ENCODE measurements at places on chromosomes 5 and 9.

- peaks cover 3% of the 10 kb centered on the region for H3K4me1 ChIP-seq
- peak; percentile 53 for DNase-seq
- no peak overlapping the region for H3K4me3 ChIP-seq
- H3K36me3 ChIP-seq, result no peaks in the 10 kb centered on the region
These were observed 58.2 kb downstream of the ZNF618 start for GRCh38 chr9:113934167-113934828.

DNA sequence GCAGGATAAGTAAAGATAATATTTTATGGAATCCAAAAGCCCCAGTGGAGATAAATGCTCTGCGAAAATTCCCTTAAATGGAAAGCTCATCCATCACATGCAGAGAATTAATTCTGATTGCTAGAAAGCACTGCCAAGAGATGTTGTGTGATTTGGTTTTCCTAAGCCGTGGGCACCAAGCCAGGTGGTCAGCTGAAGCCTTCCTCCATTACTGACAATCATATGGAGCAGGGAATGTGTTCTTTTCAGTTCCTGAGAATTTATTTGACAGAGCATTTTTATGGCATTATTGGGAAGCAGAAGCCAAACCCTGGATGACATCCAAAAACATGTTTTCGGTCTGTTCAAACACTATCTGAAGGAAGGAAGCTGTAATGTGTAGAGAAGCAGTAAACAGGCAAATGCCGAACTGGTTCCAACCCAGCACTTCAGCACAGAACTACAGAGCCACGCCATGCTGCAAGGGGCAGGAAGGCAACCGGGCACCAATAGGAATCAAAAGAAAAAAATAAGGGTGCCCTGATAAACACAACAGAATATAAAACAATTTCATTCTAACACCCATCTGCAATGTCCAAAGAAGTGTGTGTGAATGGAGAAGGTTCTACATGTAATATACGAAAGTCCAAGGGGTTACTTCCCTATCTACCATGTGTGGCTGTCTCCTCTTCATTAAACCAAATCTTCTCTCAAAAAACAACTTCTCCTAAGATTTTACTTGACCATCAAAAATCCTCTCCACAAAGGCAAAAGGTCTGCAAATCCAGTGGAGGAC, 12.3 kb downstream of the ARSB start:
- no peaks in the 10 kb centered on the region for H3K27me3 ChIP-seq
- peak overlapping the region; percentile 41 for H3K27ac ChIP-seq
- peaks cover 4% of the 10 kb centered on the region for H3K36me3 ChIP-seq
- DNase-seq, result no peak
- peak overlapping the region; percentile 10 for H3K4me3 ChIP-seq

DNA sequence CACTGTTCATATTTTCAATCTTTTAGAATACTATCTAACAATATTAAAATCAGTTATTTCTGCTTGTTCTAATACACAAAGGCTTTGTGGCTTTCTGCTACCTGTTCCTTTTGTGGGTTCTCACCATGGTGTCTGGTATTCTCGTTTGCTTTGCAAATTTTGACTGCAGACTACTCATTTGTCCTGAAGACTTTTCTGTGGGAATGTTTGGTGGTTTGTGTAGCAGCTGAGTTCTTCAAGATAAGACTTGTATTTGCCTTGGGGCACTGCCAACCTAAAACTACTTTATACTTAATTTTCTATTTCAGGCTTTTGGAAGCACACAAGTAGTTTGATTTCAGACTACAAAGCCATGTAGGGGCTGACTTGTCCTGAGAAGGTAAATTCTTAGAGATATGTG, 11.1 kb downstream of the IL33 start:
- DNase-seq, result no peak
- H3K27ac ChIP-seq, result peak overlapping the region; percentile 27
- no peak overlapping the region for H3K4me3 ChIP-seq
- no peaks in the 10 kb centered on the region for H3K36me3 ChIP-seq

DNA sequence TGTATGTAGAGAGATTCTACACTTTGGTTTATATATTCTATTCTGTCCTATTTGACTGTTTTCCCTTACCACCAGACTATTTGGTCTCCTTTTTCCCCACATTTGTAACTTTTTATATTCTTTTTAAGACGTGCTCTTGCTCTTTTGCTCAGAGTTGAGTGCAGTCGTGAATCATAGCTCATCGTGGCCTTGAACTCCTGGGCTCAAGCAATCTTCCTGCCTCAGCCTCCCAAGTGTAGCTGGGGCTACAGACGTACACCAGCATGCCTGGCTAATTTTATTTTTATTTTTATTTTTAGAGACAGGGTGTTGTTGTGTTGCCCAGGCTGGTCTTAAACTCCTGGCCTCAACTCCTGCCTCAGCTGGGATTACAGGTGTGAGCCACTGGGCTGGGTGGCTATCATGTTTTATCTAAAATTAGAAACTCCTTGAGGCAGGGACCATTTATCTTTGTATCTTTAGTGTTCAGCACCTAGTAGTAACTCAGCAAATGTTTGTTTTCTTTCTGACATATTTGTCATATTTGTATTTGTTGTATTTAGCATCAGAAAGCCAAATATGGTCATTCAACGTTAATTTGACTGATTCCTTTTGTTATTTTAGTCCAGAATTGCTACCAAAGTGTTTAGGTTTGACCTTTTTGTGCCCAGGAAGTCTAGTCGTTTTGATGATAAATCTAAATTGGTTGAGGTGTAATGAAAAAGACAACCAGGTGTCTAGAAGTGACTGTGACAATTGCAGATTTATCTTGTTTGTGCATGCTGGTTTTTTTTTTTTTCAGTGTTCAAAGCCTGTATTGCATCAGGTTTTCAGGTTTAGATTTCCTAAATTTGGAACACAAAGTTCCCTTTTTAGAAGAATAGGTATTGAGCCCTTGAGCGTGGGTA, 44.3 kb downstream of the ERBIN start:
- H3K27me3 ChIP-seq, result no peaks in the 10 kb centered on the region
- peaks cover 41% of the 10 kb centered on the region for H3K4me1 ChIP-seq
- DNase-seq, result no peak
- H3K36me3 ChIP-seq, result no peaks in the 10 kb centered on the region
- H3K27ac ChIP-seq, result no peak overlapping the region

DNA sequence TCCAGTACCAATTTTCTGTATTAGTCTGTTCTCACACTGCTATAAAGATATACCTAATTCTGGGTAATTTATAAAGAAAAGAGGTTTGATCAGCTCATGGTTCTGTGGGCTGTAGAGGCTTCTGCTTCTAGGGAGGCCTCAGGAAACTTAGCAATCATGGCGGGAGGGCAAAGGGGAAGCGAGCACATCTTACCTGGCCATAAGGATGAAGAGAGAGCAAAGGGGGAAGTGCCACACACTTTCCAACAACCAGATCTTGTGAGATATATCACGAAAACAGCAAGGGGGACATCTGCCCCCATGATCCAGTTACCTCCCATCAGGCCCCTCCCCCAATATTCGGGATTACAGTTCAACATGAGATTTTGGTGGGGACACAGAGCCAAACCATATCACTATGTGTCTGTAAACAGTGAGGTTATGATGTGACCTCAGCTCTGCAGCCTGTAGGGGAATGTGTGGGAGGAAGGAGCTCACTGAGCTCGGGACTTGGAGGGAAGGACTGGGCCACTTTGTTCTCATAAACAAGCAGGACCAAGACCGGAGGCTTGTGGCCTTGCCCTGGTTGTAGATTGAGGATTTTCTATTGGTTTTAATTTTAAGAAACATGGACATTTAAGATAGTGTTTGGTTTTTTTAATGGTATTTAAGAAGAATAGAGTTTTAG, 85.2 kb downstream of the EHMT1 start:
- no peak for DNase-seq
- no peaks in the 10 kb centered on the region for H3K36me3 ChIP-seq
- no peak overlapping the region for H3K27ac ChIP-seq
- H3K27me3 ChIP-seq, result no peaks in the 10 kb centered on the region

DNA sequence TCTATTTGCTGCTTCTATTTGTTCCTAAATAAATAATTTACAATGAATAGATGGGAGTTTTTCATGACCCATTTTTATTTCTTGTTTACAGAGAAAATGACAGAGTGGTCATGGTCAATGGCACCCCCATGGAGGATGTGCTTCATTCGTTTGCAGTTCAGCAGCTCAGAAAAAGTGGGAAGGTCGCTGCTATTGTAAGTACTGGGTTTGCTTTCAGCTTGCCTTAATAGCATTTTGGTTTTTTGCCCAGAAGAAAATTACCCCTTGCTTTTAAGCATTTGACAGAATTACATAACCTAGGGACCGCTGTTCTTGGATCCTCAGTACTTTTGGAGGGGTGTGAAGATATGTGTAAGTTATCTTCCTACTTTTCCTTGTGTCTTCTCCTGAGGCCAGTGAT, 44.1 kb downstream of the TJP2 start:
- H3K36me3 ChIP-seq, result peaks cover 15% of the 10 kb centered on the region
- no peak overlapping the region for H3K27ac ChIP-seq
- H3K4me1 ChIP-seq, result peaks cover 38% of the 10 kb centered on the region
- H3K4me3 ChIP-seq, result no peak overlapping the region
- DNase-seq, result no peak

DNA sequence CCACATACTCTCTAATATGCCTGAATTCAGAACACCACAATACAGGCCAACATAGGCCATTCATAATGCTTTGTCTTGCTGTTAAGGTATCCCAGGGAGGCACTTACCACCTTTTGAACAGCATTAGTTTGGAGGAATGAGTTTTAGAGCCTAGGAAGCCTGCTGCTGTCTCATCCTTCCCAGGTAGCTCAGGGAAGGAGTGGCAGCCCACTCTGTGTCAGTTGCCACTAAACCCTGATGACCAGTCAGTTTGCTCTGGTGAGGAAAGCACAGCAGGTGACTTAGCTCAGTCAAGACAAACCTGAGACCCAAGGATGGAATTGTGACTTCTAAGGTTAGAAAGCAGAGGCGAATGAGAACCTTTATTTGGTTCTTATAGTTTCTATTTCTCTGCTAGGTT, 337.4 kb upstream of the ATP10B start:
- DNase-seq, result no peak
- no peaks in the 10 kb centered on the region for H3K36me3 ChIP-seq
- H3K27ac ChIP-seq, result no peak overlapping the region

DNA sequence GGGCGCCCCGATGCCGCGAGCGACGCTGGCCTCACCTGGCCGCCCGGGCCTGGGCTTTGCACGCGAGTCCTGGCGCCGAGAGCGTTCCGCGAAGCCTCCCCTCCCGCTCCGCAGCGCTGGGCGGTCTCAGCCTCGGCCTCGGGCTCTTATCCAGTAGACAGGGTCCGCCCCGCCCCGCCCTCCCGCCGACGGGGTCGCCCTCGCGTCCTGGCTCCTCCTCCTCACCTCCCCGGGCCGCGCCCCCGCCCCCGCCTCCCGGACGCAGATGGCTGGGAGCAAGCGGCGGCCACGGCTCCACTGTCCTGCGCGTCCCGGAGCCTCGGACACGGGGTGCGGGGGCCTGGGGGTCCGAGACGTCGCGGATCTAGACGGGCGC, at the start of gene SLC6A3:
Gene SLC6A3 (minus strand): TSS at position 128 of the 376 bp plus-strand sequence. CDS start 2,243 bp downstream, outside the sequence.
- H3K27ac ChIP-seq, result no peak within 1 kb of the TSS
- H3K36me3 ChIP-seq, result no peaks in the 10 kb centered on the region
- no peak for DNase-seq

DNA sequence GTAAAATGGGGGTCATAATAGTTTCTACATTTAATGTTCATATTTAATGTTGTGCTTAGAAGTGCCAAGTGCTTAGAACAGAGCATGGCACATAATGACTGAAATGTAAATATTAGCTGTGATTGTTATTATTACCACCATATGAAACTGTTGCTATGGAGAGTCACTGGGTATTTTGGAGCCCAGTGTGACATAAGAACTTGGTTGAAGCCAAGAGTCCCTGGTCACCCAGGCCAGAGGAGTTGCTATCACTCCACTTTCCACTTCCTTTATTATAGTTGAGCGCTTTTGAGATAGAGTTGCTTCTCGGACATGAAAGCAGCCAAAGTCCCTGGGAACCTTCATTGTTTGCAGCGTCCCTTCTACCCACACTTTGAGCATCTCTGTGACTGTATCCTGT, 77.1 kb downstream of the MAP1B start:
- H3K4me3 ChIP-seq, result no peak overlapping the region
- DNase-seq, result no peak
- peak overlapping the region; percentile 55 for H3K27ac ChIP-seq

- H3K4me1 ChIP-seq, result peaks cover 42% of the 10 kb centered on the region
- no peak for DNase-seq
- H3K27me3 ChIP-seq, result no peaks in the 10 kb centered on the region
- no peaks in the 10 kb centered on the region for H3K36me3 ChIP-seq
- H3K4me3 ChIP-seq, result no peak overlapping the region
These were observed 19.3 kb upstream of the GRAMD2B start for GRCh38 chr5:126403876-126404275.

GRCh38 chr5:58071566-58071965, 388.3 kb downstream of the PLK2 start:
- peaks cover 10% of the 10 kb centered on the region for H3K4me1 ChIP-seq
- no peak overlapping the region for H3K27ac ChIP-seq
- H3K27me3 ChIP-seq, result no peaks in the 10 kb centered on the region
- no peaks in the 10 kb centered on the region for H3K36me3 ChIP-seq

GRCh38 chr5:36482812-36483211, 123.6 kb upstream of the SLC1A3 start:
- H3K4me3 ChIP-seq, result no peak overlapping the region
- H3K27ac ChIP-seq, result no peak overlapping the region
- DNase-seq, result no peak
- H3K4me1 ChIP-seq, result peaks cover 11% of the 10 kb centered on the region

DNA sequence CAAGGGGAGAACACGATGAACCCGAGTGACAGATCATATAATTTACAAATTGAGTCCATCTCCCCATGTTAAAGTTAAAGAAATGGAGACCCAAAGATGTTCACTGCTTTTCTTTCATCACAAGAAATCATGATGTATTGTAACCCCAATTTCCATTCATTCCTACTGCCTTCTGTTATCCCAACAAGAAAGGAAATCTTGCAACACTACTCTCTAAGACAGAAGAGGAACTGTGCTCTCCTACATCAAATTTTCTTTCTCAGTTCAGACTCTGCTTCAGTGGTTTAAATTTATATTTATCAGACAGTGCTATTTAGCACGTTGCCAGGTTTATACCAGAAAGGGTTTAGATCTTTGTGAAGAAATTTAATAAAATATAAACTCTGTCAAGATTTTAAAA, 83.8 kb upstream of the RASA1 start:
- no peaks in the 10 kb centered on the region for H3K27me3 ChIP-seq
- no peak overlapping the region for H3K27ac ChIP-seq
- no peaks in the 10 kb centered on the region for H3K36me3 ChIP-seq
- H3K4me1 ChIP-seq, result no peaks in the 10 kb centered on the region
- no peak for DNase-seq
